ENCODE measurements at places on chromosomes 16 and 17.

DNA sequence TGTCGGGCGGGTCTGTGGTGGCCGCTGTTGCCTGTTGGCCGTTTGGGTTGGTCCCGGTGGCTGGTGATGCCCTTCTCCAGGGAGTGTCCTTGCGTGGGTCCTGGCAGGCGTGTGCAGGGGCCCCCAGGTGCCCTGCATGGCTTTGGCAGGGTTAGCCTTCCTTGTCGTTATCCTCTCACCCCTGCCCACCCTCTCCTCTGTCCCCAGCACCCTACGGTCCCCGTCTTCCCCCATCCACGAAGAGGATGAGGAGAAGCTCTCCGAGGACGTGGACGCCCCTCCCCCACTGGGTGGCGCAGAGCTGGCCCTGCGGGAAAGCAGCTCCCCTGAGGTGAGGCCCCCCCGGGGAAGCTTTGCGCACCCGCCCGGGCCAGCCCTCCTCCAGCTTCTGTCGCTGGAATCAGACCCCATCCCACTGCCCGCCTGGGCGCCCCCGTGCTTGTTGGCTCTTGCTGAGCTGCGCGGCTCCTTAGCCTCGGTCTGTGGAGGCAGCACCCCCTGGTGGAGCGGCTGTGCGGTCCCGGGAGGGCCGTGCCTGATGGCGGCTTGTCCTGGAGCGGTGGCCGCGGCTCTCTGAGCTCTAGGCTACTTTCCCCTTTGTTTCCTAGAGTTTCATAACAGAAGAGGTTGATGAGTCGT lies 10.6 kb upstream of the NUDT16L1 start:
- DNase-seq: peak; percentile 67

- DNase-seq: no peak
Measured at GRCh38 chr16:67654403-67654911, 5.6 kb downstream of the ACD start.

DNA sequence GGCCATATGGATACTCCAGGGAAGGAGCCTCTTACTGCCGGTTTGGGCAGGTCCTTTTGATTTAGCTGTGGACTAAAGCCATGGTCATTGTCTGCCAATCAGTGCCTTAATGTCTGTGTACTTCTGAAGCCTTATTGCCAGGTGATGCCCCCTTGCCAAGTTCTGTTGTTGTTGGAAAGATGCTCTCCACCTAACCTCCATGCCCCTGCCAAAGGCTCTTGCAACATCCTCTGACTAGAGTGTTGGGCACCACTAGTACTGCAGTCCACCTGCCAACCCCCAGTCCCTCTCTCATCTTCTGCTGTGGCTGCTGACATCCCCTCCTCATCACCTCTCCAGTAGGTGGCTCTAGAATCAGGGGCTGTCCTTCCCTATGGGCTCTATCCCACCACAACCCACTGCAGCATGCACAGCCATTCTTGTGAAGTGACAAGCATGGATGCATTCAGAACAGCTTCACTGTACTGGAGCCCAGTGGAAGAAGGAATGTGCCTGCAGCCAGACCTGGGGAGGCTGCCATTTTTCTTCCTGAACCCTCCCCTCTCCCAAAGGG lies 375.3 kb upstream of the CDH5 start:
- DNase-seq: no peak

GRCh38 chr16:3999479-4000325 lies 116.5 kb downstream of the ADCY9 start:
- DNase-seq: peak; percentile 82

GRCh38 chr16:68332411-68333121 lies 21.7 kb downstream of the PRMT7 start:
- no peak for DNase-seq

DNA sequence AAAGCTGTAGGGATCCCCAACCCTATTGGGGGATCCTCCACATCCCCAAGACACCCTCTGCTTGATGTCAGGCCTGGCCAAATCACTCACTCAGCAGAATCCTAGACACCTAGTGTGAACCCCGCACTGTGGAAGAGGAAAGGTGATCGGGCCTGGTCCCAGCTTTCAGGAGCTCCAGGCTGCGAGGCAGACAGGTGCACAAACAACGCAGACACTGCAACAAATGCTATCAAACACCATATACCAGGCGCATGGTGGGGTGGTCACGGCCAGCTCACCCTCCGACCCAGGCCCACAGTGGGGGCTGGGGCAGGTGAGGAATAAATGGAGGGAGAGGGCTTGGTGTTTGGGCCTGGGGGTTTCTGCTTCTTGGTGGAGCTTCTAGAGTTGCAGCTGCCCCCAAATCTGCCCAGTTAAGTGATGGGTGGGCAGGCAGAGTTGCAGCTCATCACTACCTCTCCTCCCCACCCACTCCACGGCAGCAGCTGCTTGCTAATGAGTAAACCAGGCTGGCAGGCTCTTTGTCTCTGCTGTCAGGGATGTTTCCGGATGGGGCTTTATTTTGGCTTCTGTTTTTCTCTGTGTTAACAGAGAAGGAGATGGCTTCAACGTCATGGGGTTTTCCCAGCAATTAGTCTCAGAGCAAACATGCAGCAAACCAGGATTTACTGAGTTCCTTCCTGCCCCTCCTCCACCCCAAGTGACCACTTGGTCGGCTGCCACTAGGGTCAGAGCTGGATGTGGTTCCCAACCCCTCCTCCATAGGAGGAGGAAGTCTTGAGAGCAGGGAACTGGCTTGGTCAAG lies 46.6 kb downstream of the PECAM1 start:
- peak; percentile 81 for DNase-seq

DNA sequence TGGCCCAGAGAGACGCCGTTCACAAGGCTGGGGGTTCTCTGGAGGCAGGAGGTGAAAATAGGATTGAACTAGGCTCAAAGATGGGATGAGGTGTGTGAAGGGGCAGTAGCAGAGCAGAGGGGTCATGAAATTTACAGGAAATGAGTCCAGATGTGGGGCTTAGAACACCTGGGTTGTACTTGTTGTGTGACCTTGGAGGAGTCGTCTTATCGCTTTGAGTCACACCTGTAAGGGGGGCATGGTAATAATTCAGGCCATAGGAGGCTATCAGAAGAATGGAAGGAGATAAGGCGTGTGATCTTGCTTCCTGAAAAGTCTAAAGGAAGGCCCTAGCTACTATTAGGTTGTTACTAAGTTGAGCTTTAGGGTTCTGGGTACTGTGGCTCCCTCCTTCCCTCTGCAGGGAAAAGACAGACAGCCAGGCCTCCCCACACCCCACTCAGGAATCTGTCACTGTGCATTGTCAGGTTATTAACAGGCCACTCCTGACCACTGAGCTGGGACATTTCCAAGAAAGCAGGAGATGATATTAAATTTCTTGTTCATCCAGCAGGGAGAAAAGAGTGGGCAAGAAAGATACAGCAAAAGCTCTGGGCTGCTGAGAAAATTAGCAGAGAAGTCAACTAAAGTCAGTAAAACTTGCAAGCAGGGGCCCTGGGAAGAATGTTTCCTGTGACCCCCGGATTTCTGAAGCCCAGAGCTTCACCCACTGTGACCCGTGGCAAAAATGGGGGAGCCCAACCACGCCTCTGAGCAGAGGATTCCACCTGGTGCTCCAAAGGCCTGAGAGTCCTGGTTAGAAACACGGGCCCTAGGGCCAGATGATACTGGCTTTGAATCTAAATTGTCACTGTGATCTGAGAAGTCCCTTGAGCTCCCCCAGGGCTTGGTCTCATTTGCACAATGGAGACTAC lies 6.0 kb upstream of the CDC42EP4 start:
- DNase-seq: no peak

GRCh38 chr17:41785091-41785858 lies 1.2 kb downstream of the JUP start:
- peak; percentile 56 for DNase-seq

DNA sequence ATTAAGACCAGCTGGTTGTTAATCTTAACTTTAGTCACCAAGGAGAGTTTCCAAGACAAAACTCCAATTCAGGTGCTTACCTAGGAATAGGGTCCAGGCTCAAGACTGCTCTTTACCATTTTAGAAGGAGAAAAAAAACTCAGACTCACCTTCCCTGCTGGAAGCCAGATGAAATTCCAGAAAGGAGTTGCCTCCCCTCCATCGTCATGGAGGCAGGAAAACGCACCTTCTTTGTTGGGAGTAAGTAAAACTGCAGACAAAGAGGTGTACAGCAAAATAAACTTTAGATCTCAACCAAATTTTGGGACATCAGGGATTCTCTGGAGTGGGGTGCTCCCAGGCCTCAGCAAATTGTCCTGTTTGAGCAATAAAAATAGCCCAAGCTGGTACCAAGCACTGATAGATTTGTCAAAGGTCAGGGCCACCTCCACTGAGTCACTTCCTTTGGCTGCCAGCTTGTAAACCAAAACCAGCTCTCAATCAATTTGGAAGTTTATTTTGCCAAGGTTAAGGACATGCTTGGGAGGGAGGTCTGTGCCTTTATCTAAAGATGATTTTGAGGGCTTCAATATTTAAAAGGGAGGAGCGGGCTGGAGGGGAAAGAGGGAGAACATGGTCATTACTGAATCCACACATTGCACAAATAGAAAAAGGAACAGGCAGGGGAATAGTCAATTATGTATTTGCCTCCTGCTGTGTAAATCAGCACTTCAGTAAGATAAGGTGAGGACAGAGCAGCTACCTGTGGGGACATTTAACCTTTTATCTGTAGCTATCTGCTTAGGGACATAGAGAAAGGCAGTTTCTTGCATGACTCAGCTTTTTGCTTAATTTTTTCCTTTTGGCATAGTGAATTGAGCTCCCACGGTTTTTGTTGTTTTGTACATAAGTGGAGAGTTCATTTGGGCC lies 1.5 kb upstream of the ALDH3A2 start:
- peak; percentile 13 for DNase-seq

DNA sequence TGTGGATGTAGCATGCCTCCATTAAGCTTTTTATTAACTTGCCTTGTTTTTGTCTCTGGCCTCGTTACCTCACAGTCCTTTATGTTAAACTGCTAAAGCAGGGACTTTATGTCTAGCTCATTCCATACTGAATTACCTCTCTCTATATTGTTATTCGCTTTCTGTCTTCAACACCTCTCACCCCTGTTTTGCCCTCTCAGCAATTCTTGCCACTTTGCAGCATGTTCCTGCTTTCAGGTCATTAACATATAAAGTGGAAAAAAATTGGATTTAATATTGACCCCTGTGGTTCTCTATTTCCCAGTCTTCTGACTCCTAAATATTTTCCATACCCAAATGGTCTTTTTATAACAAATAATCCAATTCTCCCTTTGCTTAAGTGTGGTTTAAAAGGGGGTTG lies 810.4 kb upstream of the KIF2B start:
- DNase-seq: no peak

DNA sequence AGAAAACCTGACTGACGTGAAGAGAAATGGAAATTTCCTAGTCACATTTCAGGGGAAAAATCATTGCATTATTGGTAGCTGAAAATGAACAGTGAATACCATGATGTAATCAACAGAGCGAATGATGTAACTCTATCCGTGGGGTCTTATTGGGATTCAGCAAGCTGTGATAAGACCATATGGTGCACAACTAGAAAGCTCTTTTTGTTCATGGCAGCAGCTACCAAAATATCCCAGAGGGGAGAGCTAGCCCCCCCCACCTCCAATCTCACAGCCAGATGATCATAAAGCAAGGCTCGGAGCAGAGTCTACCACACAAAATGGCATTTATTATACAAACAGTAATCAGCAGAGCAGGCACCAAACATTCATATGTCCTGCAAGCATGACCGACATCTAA lies 22.2 kb upstream of the DNAH17 start:
- DNase-seq: no peak

- no peak for DNase-seq
Measured at GRCh38 chr17:74442291-74442669, 10.4 kb downstream of the GPRC5C start.

DNA sequence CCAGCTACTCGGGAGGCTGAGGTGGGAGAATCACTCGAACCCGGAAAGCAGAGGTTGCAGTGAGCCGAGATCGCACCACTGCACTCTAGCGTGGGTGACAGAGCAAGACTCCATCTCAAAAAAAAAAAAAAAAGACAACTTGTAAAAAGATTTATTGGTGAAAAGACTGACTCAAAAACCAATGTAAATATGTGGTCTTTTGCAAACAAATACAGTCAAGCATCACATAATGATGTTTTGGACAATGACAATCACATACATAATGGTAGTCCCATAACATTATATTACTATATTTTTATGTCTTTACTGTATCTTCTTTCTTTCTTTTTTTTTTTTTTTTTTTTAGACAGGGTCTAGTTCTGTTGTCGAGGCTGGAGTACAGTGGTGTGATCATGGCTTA lies 8.3 kb downstream of the CRLF3 start:
- DNase-seq: no peak

- peak; percentile 44 for DNase-seq
Measured at GRCh38 chr16:48101069-48101674, 54.6 kb downstream of the ABCC12 start.

GRCh38 chr17:82297280-82297713 lies 20.1 kb downstream of the CD7 start:
- peak; percentile 92 for DNase-seq

DNA sequence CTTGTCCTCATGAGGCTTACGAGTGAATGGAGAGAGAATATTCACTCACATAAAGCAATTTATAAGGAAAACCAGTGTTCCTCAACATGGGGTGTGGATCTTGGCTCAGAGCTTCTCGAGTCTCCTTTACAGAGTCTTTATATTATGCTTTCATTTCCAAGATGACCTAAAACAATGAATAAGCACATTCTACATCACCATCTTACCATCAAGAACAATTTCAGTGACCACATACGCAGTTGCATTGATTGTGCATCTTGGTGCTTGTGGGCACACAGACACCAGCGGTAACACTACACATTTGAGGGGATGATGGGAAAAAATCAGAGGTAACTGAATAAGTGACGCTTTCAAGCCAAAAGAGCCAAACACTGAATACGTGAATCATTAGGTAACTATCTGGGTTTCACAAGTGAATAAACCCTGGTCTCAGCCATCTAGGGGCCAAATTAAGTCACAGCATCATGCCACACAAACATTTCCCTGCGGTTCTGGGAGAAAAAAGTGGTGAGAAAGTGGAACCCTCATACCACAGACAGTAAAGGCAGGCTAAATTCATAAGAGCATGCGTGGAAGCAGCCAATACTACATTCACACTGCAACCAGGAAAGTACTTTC lies 9.4 kb downstream of the CWC25 start:
- DNase-seq: peak; percentile 87

- DNase-seq: no peak
Measured at GRCh38 chr16:50263060-50263909, 3.1 kb upstream of the ADCY7 start.

DNA sequence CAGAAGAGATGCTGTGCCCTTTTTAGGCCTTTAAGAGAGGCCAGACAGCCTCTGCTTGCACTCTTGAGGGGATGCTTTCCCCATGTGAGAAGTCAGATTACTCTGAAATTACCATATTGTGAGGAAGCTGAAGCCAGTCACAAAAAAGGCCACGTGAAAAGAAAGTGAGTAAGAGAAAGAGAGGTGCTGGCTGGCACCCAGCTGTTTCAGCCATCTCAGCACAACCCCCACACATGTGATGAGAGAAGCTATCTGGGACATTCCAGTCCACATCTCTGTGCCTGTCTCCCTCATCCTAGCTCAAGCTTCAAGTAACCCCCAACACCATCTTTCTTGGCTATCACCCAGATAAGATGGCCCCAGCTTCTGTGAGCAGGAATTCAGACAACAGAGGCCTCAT lies 131.4 kb downstream of the HS3ST2 start:
- DNase-seq: no peak

DNA sequence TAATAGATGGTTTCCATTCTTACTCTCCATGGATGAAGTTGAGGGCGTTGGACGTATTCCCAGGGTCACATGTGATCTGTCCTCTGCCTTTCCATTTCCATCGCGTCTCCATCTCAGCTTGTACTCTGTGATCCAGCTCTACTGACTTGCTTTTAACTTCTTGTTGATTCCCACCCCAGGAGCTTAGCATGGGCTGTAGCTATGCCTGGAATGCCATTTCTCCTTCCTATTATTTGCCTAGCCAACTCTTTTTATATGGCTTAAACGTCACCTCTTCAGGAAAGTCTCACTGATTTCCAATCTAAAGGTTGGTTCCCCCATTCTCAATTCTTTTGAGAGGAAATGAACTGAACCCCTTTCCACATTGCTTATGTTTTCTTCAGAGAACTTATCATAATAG lies 475.9 kb downstream of the XYLT1 start:
- DNase-seq: no peak

All from astrocyte of the hippocampus (primary cell).